ENCODE measurements at places on chromosomes 11 and 22.

DNA sequence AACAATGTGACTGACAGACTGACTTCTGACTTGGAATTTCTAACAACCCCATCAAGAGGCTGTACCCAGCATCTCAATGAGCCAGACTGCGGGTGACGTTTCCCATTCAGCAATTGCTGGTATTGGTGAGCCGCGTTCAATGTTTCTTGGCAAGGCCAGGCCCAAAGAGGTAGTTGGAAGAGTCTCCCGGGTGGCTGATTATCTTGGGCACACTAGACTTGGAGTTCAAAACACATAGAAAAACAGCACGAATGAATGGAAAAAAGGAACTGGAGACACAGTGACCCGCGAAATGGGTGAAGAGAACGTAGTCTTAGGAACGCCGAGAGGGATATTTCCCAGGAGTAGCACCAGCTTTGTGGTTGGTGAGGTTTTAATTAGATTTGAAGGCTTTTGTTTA is 115.7 kb downstream of the RPS6KA4 start:
- no peak for DNase-seq

DNA sequence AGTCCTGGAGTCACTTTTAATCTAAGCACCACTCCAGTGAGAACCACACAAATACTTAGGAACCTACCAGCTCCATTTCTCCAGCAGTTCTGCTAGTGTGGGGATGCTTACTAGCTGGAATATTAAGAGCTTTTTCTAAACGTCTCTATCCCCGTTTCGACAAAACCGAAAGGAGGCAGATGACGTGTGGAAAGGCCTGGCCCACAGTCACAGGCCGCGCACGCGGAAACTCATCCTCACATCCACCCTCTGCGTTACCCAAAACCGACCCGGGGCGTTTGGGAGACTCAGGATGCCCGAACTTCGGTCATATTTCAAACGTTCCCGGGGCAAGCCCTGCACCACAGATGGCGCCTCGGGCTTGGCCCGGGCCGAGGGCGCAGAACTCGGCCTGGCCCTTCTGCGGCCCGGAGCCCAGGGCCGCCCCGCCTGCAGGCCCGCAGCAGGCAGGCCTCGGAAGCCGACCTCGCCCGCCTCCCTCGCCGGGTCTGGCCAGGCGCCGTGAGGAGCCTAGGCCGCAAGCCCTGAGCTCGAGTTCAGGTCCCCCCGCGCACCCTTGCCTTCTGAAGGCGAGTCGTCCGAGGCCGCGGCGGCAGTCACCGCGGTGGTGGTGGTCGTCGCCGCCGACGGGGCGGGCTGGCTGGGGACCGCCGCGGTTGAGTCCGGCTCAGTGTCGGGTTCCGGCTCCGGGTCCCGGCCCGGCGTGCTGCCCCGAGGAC is 473 bp downstream of the FNBP4 start:
- DNase-seq: peak; percentile 69

- no peak for DNase-seq
Measured at GRCh38 chr11:5679811-5680210, 5.1 kb downstream of the TRIM5 start.

DNA sequence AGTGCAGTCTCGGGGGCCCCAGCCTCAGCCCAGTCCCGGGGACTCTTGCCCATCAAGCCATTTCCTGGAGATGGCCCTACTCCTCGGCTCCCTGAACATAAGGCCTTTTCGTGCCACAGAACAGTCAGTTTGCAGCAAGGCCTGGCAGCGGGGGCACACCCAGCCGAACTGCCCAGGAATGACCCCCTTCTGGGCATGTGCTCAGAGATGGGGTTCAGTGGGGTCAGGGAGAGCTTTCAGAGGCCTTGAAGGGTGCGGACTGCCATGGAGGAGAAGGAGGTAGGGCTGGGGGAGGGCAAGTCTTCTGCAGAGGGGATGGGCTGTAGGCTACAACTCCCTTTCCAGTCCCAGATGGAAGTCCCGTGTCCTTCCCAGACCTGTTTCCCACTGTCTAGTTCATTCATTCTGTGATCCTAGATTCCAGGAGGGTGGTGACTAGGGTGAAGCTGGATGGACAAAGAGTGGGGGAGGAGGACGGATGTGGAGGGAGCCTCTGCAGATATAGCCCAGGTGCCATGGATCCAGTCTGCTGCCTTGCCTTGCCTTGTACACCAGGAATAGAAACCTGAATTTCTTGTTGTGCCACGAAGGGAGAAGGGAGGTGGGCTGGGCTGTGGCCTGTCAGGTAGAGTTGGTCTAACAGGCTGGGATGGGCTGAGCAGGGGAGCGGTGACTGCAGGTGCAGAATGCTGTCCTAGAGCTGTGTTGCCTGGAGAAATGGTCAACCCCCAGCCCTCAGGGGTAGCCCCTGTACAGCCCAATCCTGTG is 14.2 kb upstream of the OMP start:
- DNase-seq: no peak

- DNase-seq: no peak
Measured at GRCh38 chr22:42440728-42441127, 8.5 kb upstream of the NFAM1 start.

All from anterior cingulate cortex (tissue), 58 donors.